Endodermal cell (in vitro differentiated cells): ENCODE measurements at places on chromosomes 2 and 18.

- peak; percentile 60 for DNase-seq
Observed at GRCh38 chr2:106143495-106144215, 50.4 kb downstream of the UXS1 start.

DNA sequence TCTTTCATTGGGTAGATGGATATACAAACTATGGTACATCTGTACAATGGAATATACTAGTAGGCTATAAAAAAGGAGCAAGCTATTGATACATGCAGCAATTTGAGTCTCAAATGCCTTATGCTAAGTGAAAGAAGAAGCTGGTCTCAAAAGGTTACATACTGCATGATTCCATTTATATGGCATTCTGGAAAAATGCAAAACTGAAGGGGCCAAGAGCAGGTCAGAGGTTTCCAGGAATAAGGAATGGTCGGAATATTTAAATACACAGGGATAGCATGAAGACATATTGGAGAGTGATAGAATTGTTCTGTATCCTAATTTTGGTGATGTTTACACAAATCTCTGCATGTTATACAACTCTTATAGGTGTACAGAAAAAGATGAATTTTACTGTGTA lies 85.8 kb downstream of the BABAM2 start:
- no peak for DNase-seq

GRCh38 chr2:42464631-42465030 lies 29.2 kb downstream of the KCNG3 start:
- no peak for DNase-seq

- peak; percentile 67 for DNase-seq
Observed at GRCh38 chr2:241762321-241762932, 14.2 kb upstream of the GAL3ST2 start.

DNA sequence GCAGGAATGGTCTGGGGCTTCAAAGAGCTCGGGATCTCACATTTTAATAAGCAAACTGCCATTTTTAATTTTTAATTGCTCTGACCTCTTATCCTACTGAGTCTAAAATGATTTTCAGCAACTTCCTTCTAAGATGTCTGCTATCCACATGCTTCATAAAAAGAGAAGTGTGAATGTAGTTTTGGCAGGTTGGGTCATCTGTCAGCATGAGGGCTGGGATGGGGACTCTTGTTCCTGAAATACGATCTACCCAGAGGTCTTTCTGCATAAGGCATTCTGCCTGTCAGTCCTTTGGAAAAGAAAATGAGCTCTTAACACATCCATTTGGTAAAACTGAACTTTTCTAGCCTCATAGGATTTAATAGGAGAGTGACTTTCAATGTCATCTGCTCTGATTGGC lies 252.8 kb upstream of the APCDD1 start:
- no peak for DNase-seq

- no peak for DNase-seq
Observed at GRCh38 chr18:72376256-72376655, 167.9 kb downstream of the CBLN2 start.

GRCh38 chr2:23199115-23199918 lies 185.7 kb upstream of the KLHL29 start:
- peak; percentile 68 for DNase-seq

- DNase-seq: peak; percentile 94
Observed at GRCh38 chr2:70123051-70123828, 36.0 kb downstream of the PCBP1 start.

DNA sequence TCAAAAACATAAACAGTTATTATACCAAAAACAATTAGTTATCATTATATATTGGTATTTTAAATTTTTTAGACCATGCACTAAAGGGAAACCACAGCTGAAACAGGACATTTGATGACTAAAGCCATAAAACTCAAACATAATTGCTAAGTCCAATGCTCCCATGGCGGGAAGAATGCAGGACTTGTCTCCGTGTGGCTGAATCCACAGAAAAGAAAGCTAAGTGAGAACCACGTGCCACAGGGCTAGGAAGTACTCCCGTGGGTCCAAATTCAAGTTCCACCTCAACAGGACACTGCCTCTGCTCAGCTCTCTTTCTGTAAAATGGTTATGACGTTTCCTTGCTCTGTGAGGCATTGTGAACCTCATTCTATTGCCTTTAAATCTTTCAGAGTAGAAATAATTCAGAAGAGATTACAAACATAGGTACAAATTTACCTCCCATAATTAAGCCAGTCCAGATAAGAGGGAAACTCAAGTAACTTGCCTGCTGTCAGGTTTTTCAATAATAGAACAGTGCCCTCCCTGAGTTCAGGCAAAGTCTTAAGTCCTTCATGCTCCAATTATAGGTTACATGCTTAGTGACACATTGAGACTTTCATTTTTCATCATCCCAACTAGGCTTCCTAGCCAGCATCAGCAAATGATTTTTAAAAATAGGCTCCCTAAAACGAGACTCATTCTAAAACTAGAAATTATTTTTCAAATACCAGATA lies 36.7 kb downstream of the FTCDNL1 start:
- DNase-seq: no peak

DNA sequence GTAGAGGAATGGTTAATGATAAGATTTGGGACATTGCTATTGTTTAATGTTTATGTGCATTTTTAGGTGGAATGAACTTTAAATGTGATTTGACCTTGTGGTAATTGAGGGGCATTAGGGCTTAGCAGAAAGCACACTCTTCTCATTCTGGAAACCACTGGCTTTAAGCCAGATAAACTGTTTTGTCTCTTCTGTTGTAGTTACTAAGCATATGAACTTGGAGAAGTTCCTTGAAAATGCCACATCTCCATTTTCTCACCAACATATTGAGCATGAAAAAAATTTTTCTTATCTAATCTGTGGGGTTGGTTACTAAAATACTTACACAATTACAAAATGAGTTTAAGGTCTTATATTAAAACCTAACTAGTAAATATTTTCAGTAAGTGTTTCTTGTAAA lies 70.8 kb upstream of the FSHR start:
- no peak for DNase-seq

- no peak for DNase-seq
Observed at GRCh38 chr18:53253789-53254188, 913.8 kb downstream of the DCC start.

GRCh38 chr2:37052600-37053332 lies 31.4 kb downstream of the HEATR5B start:
- no peak for DNase-seq

GRCh38 chr2:238845583-238846377 lies 2.1 kb upstream of the TWIST2 start:
- no peak for DNase-seq

GRCh38 chr2:144946263-144946662 lies 426.3 kb upstream of the ZEB2 start:
- DNase-seq: no peak

GRCh38 chr2:195574312-195574711 lies 82.7 kb upstream of the SLC39A10 start:
- no peak for DNase-seq

DNA sequence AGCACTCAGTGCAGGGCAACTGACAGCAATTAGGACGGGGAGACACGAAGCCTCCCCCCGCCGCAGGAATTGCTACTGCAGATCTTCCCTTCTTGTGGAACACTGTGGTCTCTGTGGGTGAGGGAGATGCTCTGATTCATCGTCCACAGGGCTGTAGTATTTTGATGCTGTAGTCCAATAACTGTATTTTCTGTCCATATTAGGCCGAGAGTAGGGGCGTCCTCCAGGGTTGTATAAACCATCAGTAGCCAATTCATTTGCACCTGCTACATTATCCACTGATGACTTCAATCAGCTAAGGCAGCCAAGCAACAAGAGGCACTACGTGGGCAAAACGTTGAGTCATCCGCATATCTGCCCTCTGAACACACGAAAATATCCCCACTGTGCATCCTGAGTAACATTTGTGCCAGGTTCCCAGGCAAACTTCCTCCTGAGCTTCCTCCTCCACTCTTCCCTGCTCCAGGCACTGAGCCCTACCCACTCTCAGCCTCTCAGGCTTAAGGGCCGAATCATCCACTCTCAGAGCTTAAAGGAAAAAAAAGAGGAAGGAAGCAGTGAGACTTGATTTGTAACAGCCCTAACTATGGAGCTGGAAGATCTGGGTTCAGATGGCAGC lies 62.1 kb downstream of the LBH start:
- DNase-seq: no peak

GRCh38 chr2:28408764-28409599 lies 16.3 kb downstream of the FOSL2 start:
- no peak for DNase-seq

- peak; percentile 59 for DNase-seq
Observed at GRCh38 chr2:195318440-195319111, 338.4 kb upstream of the SLC39A10 start.

- DNase-seq: no peak
Observed at GRCh38 chr18:63376538-63376937, 9.5 kb upstream of the KDSR start.

- DNase-seq: no peak
Observed at GRCh38 chr2:42813763-42814162, 21.4 kb upstream of the HAAO start.

GRCh38 chr18:2337552-2338141 lies 233.7 kb downstream of the METTL4 start:
- DNase-seq: peak; percentile 85

DNA sequence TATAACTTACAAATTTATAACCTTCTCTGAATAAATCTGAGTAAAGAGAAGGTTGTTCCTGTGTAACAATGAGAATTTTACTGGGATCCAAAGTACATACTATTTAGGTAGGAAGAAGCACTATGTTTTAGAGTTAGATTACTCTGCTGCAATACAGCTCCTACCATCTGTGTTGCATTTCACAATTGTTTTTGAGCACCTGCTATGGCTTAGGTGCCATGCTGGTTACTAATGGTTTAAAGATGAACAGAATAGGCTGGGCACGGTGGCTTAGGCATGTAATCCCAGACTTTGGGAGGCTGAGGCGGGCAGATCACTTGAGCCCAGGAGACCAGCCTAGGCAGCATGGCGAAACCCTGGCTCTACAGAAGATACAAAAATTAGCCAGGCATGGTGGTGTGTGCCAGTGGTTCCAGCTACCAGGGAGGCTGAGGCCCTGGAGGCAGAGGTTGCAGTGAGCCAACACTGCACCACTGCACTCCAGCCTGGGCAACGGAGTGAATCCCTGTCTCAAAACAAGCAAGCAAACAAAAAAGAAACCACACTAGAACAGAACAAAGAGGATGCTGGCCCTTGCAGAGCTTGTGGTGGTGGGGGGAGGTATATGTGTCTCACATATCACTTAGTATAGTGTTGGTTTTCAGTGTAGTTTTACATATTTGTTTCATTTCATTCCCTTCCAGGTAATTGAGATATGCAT lies 56.7 kb downstream of the SPTBN1 start:
- DNase-seq: no peak

DNA sequence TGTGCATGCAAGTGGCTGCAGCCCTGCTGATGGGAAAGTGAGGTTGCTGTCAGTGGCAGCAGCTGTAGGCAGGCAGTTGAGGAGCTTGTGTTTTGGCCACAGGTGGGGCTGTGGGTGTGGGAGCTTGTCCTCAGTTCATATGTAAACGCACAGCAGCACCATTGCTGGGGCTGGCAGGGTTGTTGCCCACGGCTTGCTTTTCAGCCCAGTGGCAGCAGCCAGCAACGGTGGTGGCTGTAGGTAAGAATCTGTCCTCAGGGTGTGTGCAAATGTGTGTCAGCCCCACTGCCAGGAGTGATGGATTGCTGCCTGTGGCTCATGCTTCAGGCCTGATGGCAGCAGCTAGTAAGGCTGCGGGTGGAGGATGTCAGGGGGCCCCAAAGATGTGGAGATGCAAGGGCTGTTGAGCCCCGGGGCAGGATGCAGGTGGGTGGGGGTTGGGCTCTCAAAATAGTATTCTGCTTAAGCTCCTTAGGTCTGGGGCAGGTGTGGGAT lies 141.3 kb upstream of the THUMPD2 start:
- no peak for DNase-seq

DNA sequence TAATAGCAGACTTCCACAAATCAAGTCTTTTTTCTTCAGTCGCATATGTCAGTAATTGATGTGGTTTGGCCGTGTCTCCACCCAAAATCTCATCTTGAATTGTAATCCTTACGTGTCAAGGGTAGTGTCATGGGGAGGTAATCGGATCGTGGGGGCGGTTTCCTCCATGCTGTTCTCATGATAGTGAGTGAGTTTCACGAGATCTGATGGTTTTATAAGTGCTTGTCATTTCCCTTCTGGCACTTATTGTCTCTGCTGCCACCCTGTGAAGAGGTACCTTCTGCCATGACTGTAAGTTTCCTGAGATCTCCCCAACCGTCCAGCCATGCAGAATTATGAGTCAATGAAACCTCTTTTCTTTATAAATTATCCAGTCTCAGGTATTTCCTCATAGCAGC lies 478.8 kb downstream of the PTPRM start:
- no peak for DNase-seq
